Activated naive CD8-positive, alpha-beta T cell treated with anti-CD3 and anti-CD28 coated beads, Interleukin-2, amount 10 ng/mL, durations not matched to agents 7 days and 5 days (primary cell): ENCODE measurements at places on chromosomes 13 and 19. TPM values are rescaled to one million over a fixed set of nuclear protein-coding genes. Genes with fewer than 3 reads are reported as not detected.

Gene FFAR2
- not detected for total RNA-seq

Gene ATP4B
- not detected for total RNA-seq

- no peaks in the 10 kb centered on the region for H3K4me1 ChIP-seq
- H3K27me3 ChIP-seq = no peaks in the 10 kb centered on the region
- no peak overlapping the region for H3K4me3 ChIP-seq
- no peak overlapping the region for H3K27ac ChIP-seq
- DNase-seq = no peak
- no peaks in the 10 kb centered on the region for H3K36me3 ChIP-seq
Measured at GRCh38 chr19:30426864-30427263, 54.7 kb downstream of the ZNF536 start.

DNA sequence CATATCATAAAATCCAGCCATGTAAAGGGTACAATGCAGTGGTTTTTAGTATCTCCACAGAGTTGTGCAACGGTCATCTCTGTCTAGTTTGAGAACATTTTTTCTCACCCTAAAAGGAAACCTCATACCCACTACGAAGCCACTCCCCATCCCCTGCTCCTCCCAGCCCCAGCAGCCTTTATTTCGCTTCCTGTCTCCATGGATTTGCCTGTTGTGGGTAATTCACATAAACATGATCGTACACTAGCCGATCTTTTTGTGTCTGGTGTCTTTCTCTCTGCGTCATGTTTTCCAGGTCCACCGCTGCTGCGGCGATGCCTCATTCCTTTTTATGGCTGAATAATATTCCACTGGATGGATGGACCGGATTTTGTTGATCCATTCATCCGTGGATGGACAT lies 28.6 kb downstream of the BICRA start:
- H3K36me3 ChIP-seq = peaks cover 3% of the 10 kb centered on the region
- no peak for DNase-seq
- H3K4me3 ChIP-seq = peak overlapping the region; percentile 29

GRCh38 chr13:75489502-75490263 lies 7.7 kb upstream of the TBC1D4 start:
- H3K27me3 ChIP-seq = peaks cover 35% of the 10 kb centered on the region
- no peak for DNase-seq
- no peaks in the 10 kb centered on the region for H3K36me3 ChIP-seq
- no peak overlapping the region for H3K27ac ChIP-seq
- H3K4me1 ChIP-seq = peaks cover 8% of the 10 kb centered on the region

Gene ZNF681
- 6.0 TPM for total RNA-seq

- H3K27me3 ChIP-seq = peaks cover 7% of the 10 kb centered on the region
- DNase-seq = peak; percentile 61
- H3K4me1 ChIP-seq = peaks cover 4% of the 10 kb centered on the region
- no peaks in the 10 kb centered on the region for H3K36me3 ChIP-seq
Measured at GRCh38 chr19:46639358-46640182, 3.6 kb upstream of the GNG8 start.

GRCh38 chr13:41780715-41781706 lies 179.9 kb downstream of the VWA8 start:
- peaks cover 3% of the 10 kb centered on the region for H3K36me3 ChIP-seq
- no peaks in the 10 kb centered on the region for H3K4me1 ChIP-seq
- H3K27ac ChIP-seq = no peak overlapping the region
- no peak overlapping the region for H3K4me3 ChIP-seq
- H3K27me3 ChIP-seq = no peaks in the 10 kb centered on the region

Gene PLVAP
- 0.68 TPM for total RNA-seq

GRCh38 chr13:71964491-71965100 lies 97.6 kb upstream of the DACH1 start:
- no peaks in the 10 kb centered on the region for H3K4me1 ChIP-seq
- no peak for DNase-seq
- no peak overlapping the region for H3K27ac ChIP-seq
- no peaks in the 10 kb centered on the region for H3K27me3 ChIP-seq
- H3K36me3 ChIP-seq = no peaks in the 10 kb centered on the region
- peak overlapping the region; percentile 57 for H3K4me3 ChIP-seq

- peaks cover 3% of the 10 kb centered on the region for H3K4me1 ChIP-seq
- no peak overlapping the region for H3K27ac ChIP-seq
- no peaks in the 10 kb centered on the region for H3K36me3 ChIP-seq
Measured at GRCh38 chr19:6020166-6020882, 42.4 kb upstream of the RANBP3 start.

- no peaks in the 10 kb centered on the region for H3K36me3 ChIP-seq
- peaks cover 12% of the 10 kb centered on the region for H3K27me3 ChIP-seq
- H3K4me3 ChIP-seq = no peak overlapping the region
- no peak overlapping the region for H3K27ac ChIP-seq
Measured at GRCh38 chr19:16957855-16958254, 68.8 kb downstream of the CPAMD8 start.

DNA sequence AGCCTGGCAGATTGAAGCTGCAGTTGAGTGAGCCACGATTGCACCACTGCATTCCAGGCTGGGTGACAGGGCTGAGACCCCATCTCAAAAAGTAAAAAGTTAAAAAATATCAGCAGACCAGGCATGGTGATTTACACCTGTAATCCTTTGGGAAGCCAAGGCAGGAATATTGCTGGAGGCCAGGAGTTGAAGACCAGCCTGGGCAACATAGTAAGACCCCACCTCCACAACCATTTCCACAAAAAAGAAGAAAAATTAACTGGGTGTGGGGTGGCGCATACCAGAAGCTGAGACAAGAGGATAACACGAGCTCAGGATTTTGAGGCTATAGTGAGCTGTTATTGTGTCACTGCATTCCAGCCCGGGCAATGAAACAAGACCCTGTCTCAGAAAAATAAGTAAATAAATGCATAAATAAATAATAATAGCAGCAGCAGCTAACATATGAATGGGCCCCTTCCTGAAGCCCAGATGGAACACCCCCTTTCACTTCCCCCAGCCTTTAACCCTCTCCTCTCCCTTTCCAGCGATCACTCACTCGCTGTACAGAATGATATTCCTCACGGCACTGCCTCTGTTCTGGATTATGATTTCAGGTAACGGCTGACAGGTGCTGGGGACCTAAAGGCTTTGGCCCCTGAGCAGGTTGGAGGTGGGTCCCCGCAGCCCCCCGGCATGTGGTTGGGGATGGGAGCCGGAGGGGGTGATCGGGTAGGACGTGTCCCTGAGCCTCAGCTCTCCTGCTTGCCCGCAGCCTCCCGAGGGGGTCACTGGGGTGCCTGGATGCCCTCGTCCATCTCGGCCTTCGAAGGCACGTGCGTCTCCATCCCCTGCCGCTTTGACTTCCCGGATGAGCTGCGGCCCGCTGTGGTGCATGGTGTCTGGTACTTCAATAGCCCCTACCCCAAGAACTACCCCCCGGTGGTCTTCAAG lies 3.2 kb downstream of the MAG start:
- peaks cover 7% of the 10 kb centered on the region for H3K4me1 ChIP-seq
- no peaks in the 10 kb centered on the region for H3K36me3 ChIP-seq
- H3K27me3 ChIP-seq = peaks cover 3% of the 10 kb centered on the region
- DNase-seq = no peak
- H3K4me3 ChIP-seq = peak overlapping the region; percentile 54

GRCh38 chr13:40665126-40666044 lies 1.1 kb downstream of the FOXO1 start:
- peak overlapping the region; percentile 90 for H3K4me3 ChIP-seq
- H3K4me1 ChIP-seq = peaks cover 46% of the 10 kb centered on the region
- H3K27me3 ChIP-seq = no peaks in the 10 kb centered on the region
- H3K27ac ChIP-seq = peak overlapping the region; percentile 92
- DNase-seq = peak; percentile 74

DNA sequence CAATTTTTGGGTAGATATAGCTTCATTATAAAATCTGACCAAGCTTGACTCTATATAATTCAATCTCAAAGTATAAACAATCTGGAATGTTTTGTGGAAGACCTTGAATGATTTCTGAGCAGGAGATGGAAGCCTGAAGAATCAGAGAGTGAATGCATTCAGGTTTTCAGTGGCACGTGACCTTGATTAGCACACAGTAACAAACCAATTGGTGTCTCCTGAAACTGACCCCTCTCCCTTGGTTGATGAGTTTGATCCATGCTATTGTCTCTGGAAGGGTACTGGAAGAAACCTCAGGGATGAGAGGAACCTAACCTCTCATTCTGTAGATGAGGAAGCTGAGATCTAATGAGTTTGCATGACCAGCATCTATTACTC lies 39.6 kb downstream of the PCDH8 start:
- H3K36me3 ChIP-seq = no peaks in the 10 kb centered on the region
- H3K4me1 ChIP-seq = peaks cover 5% of the 10 kb centered on the region
- no peak overlapping the region for H3K4me3 ChIP-seq
- no peak for DNase-seq
- no peak overlapping the region for H3K27ac ChIP-seq

Gene OVOL3
- not detected for total RNA-seq

Gene ZNF701
- total RNA-seq = 40.2 TPM
